ENCODE measurements at places on chromosomes 4 and X. TPM values are rescaled to one million over a fixed set of nuclear protein-coding genes. Genes with fewer than 3 reads are reported as not detected.

Gene PGAM4
- not detected for polyA plus RNA-seq

Gene SPON2
- polyA plus RNA-seq, result 43.9 TPM

Gene TEX13B
- not detected for polyA plus RNA-seq

Gene PRSS12
- not detected for polyA plus RNA-seq

Gene TNIP2
- 57.4 TPM for polyA plus RNA-seq

Gene CFP
- 1.4 TPM for polyA plus RNA-seq

Gene AREG
- 3.3 TPM for polyA plus RNA-seq

GRCh38 chrX:102715967-102716366, 3.7 kb downstream of the GPRASP2 start:
- H3K27ac ChIP-seq, result no peak overlapping the region
- H3K4me3 ChIP-seq, result no peak overlapping the region
- no peak for DNase-seq

- no peaks in the 10 kb centered on the region for H3K27me3 ChIP-seq
- no peaks in the 10 kb centered on the region for H3K36me3 ChIP-seq
- H3K4me3 ChIP-seq, result no peak overlapping the region
- H3K27ac ChIP-seq, result no peak overlapping the region
- DNase-seq, result no peak
- H3K4me1 ChIP-seq, result no peaks in the 10 kb centered on the region
Observed at GRCh38 chrX:150308532-150309157, 54.5 kb upstream of the MAMLD1 start.

DNA sequence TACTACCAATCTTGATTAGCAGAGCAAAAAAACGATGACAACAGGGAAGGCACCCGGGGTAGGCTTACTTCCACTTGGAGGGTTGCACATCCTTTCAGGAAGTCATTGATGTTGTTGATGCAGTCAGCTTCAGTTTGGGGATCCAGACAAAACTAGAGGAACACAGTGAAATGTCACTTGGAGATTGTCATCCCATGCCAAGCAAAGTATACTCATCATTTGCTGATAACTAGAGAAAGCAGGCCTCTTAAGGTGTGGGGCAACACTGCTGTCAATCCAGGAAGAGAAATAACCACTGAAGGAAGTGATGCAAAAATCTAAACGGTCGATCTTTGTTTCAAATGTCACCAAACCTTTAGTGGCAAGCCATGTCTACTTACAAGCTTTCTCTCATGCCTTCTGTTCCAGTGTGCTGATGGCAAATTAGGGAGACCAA, 1.4 kb downstream of the ARHGEF6 start:
- H3K4me3 ChIP-seq, result peak overlapping the region; percentile 77
- no peaks in the 10 kb centered on the region for H3K27me3 ChIP-seq
- H3K36me3 ChIP-seq, result no peaks in the 10 kb centered on the region
- H3K4me1 ChIP-seq, result peaks cover 34% of the 10 kb centered on the region
- DNase-seq, result peak; percentile 34

DNA sequence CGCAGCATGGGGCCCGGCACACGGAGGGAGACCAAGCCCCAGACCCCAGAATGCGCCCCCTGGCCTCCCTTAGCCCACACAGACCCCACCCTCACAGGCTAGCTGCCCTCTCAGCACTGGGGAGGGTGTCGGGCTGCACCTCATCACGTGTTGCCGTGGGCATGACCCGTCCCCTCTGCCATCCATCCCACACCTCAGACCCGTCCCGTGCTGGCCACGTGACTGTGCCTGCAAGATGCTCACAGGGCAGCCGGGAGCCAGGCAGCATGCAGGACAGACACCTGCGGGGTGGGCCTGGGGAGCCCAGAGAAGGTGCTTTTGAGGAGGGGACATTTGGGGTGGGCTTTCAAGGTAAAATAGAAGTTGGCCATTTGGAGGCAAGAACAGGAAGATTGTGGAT, 4.8 kb downstream of the MSANTD1 start:
- no peak overlapping the region for H3K4me3 ChIP-seq
- no peaks in the 10 kb centered on the region for H3K4me1 ChIP-seq
- H3K27me3 ChIP-seq, result no peaks in the 10 kb centered on the region
- no peak for DNase-seq
- H3K36me3 ChIP-seq, result no peaks in the 10 kb centered on the region

- DNase-seq, result no peak
- H3K4me3 ChIP-seq, result no peak overlapping the region
- no peaks in the 10 kb centered on the region for H3K4me1 ChIP-seq
- no peak overlapping the region for H3K27ac ChIP-seq
- H3K27me3 ChIP-seq, result no peaks in the 10 kb centered on the region
Observed at GRCh38 chrX:20118065-20118824, 1.5 kb upstream of the MAP7D2 start.

DNA sequence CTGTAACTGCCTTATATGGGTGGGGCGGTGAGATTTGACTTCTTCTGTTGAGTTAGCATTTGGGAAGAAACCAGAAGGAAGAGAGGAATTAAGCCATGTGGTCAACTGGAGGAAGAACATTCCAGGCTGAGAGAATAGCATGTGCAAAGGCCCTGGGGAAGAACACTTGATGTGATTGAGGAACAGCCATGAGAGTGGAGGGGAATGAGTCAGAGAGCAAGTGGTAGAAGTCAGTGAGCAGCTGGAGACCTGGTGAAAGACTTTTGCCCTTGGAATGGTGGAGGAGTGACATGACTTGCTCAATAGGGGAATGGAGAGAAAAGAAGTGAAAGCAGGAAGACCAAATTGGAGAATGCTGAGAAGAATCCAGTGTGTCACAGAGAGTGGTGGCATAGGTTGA, 327.8 kb upstream of the HAND2 start:
- DNase-seq, result no peak
- no peak overlapping the region for H3K27ac ChIP-seq
- H3K4me1 ChIP-seq, result no peaks in the 10 kb centered on the region
- H3K4me3 ChIP-seq, result no peak overlapping the region

- no peaks in the 10 kb centered on the region for H3K36me3 ChIP-seq
- H3K27me3 ChIP-seq, result no peaks in the 10 kb centered on the region
- no peak for DNase-seq
Observed at GRCh38 chrX:112874175-112874574, 33.5 kb upstream of the AMOT start.

DNA sequence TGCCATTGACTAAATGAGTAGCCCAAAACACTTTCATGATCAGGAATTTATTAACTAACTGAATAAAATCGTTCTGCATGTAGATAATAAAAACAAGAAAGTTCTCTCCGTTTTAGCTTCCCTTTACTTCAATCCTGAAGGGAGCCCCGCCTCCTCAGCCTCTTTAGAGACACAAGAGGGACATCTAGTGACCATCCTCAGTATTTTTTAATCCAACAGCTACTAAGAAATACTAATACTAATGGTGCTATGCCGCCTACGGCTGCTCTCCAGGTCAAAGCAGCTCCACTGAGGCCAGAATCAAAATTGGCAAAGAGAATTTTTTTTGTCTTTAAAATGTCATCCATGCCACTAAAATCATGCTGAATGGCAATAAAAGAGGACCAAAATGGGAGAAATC, 3.2 kb upstream of the PCDH19 start:
- H3K4me3 ChIP-seq, result no peak overlapping the region
- no peaks in the 10 kb centered on the region for H3K27me3 ChIP-seq
- no peaks in the 10 kb centered on the region for H3K4me1 ChIP-seq

DNA sequence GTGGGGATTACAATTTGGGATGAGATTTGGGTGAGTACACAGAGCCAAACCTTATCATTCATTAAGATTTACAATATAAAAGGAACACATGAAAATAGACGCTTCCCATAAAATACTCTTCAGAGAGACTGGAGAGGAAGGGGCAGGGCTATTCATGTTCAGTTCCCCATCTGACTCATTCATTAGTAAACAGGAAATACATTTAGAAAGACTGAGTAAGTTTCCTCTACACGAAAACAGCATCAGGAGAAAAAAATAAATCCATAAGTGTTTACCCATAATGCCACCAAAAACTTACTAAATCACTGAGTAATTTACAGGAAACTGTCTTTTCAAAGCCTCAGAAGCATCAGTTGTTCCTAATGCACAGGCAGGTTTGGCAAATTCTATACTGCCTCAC, 255.4 kb upstream of the CXorf51A start:
- no peaks in the 10 kb centered on the region for H3K27me3 ChIP-seq
- DNase-seq, result no peak
- H3K27ac ChIP-seq, result no peak overlapping the region
- H3K4me3 ChIP-seq, result no peak overlapping the region
- H3K36me3 ChIP-seq, result no peaks in the 10 kb centered on the region

GRCh38 chr4:112416464-112416863, 99.5 kb downstream of the NEUROG2 start:
- no peaks in the 10 kb centered on the region for H3K36me3 ChIP-seq
- H3K27me3 ChIP-seq, result no peaks in the 10 kb centered on the region
- DNase-seq, result no peak
- H3K4me3 ChIP-seq, result no peak overlapping the region
- H3K27ac ChIP-seq, result no peak overlapping the region

All from CD8-positive, alpha-beta memory T cell (primary cell).